ENCODE measurements at places on chromosomes 7 and 10.

GRCh38 chr10:13739183-13739582 is 152.4 kb downstream of the PRPF18 start:
- no peak for DNase-seq

DNA sequence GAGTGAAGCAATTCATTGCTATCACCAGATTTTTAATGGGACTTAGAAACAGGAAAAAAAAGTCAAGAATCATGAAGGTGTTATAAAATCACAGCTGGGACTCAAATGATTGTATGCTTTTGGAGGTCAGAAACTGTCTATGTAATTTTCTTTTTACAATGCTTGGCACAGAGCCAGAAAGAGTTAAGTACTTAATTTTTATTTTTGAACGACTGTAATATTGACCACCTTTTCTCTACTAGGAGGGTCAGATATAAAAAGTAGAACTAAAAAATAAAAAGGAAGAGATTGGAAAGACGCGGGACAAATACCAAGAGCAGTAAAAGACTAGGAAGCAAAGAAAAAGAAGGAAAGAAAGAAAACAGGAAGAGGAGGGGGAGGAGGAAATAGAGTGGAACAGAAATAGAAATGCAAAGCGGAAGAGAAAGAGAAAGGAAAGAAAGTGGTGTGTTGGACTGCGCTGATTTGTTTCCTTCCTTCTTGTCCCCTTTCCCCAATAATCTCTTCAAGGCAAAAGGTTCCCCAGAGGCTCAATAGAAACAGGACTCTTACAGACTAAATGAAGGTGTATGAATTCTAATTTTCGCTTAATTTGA is 23.2 kb upstream of the C1GALT1 start:
- no peak for DNase-seq

DNA sequence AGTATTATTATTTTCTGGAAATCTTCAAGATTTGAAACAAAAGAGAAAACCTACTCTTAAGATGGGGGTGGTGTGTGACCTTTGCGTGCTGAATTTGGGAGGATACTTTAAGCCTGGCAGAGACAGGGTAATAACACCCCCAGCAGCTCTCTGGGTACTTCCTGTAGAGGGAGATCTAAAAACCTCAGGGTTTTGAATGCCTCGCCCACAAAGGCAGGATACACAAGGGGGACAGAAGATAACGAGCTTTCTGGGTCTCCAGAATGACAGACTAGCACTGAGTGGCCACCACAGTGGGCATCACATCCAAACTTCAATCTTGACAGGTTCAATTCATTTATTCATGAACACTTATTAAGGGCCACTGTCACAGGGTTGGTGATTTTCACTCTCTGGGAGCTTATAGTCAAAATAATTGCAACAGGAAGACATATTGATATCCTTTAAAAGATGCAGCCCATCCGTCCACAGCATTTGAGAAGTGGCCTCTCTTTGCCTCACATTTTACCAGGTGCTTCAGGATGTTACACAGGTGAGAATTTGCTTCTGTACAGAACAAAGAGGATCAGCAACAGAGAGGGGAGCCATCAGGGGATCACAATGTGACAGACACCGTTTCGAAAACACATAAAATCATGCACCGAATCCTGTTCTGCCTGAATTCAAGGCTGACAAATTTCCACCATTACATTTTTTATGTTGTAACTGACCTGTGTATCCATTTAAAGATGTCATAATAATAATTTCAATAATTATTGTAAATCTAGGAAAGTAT is 14.3 kb downstream of the CPA1 start:
- DNase-seq = no peak

GRCh38 chr7:21675255-21675654 is 132.4 kb downstream of the DNAH11 start:
- no peak for DNase-seq

- no peak for DNase-seq
Measured at GRCh38 chr10:3281941-3282673, 109.5 kb upstream of the PITRM1 start.
